ENCODE measurements at places on chromosomes 6 and 20.
A peak's percentile ranks its signal among the peaks of the same experiment; 100 is the strongest.

DNA sequence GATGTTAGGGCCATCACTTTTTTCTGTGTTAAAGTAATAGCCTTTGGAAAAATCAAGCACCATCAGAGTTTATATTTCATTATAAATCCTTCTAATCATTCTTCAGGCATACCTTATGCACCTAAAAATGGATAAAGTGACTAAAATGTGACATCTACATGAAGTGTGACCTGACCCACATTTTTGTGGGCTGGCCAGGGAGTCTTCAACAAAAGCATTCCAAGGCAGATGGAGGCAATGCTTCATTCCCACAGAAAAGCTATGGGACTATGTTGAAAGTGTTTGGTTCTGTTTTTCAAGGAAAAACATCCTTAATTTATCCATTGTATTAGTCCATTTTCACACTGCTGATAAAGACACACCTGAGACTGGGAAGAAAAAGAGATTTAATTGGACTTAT, 58.8 kb upstream of the LTV1 start:
- DNase-seq, result no peak

GRCh38 chr20:30811885-30812671, 445.4 kb upstream of the DEFB115 start:
- no peak for DNase-seq

DNA sequence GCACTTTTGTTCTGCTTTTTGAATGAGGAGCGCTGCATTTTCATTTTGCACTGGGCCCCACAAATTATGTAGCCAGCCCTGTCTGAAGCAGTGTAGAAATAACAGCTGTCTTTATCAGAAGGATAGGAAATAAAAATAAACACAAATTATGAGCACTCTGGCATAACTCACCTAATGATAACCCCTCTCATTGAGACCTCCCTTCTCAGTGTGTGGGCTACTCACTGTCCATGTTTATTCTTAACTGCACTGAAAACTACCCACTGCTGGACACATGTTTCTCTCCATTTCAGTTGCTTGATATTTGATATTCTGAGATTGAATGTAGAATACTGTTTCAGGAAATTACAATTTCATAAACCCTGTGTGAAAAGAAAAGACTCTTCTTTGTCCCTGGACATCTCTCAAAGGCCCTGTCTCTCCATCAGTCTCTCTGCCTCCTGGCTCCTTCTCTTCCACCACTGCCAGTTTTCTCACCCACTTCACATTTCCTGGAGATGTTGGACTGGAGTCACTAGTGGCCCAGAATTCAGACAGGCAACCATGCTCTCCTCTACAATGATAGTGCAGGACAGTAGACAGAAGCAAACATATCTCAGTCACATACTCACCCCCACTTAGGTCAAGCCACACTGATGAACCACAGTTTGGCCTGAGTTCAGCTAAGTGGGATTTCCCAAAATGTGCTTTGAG, 29.6 kb upstream of the SAYSD1 start:
- no peak for DNase-seq

DNA sequence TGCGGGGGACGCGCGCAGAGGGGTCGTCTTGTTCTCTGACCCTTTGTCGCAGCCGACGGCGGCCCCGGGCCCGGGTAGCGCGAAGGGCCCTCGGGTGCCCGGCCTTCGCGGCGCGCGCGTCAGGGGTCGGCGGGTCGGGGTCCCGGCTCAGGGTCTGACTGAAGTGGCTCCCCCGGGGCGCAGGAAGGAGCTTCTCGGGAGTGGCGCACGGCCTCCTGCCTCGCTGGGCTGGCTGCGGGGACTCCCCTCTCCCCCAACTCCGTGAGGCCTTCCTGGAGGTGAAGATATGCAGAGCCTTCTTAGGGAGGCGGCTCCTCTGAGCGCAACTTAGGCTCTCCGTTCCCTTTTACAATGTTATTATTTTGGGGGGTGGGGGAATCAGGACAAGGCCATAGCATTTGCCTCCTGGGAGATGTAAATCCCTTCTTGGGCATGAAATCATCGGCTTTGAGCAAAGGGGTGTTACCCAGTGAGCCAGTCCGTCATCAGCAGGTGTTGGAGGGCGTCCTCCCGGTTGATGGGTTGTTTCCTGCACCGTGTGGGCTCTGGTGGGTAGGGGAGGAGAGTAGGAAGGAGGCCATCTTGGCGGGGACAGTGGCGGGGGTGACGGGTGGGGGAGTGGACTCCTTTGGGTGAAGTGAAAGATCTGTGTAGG, 523 bp downstream of the CDS2 start:
- peak; percentile 61 for DNase-seq

GRCh38 chr6:29465801-29466200, 8.8 kb downstream of the OR2H1 start:
- no peak for DNase-seq

GRCh38 chr6:149130508-149130907, 187.0 kb upstream of the TAB2 start:
- DNase-seq, result no peak

DNA sequence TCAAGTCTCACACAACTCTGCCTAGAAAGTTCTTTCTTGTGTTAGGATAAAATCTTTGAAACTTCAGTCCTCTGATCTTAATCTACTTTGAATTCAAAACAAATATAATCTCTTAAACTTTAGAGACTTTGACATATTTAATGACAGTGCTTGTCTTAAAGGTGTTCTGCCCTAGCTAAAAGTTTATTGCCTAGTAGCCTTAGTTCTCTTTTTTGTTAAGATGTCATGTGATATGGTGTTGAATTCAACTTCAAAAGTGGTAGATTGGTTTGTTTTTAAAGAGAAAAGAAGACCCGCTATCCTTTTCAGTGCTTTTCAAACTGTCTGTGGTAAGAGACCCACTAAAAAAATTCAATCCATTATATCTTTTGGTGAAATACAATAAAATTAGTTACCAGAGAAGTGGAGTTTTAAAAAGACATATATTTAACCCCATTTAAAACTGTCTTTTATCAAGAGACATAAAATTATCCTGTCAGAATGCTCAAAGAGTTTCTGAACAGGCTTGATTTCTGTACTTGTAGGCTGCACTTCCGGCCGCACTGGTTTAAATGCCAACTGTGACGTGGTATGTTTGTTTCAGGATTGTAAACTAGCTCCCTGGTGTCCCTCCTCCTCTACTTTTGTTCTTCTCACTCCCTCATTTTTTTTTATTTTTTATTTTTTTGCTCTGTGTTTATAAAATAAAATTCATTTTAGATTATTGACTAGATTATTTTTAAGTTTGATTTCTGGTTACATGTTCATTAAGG, 76.5 kb downstream of the QKI start:
- no peak for DNase-seq

- no peak for DNase-seq
Measured at GRCh38 chr6:14927398-14927797, 318.5 kb upstream of the JARID2 start.

GRCh38 chr20:23094927-23095326, 8.8 kb upstream of the CD93 start:
- DNase-seq, result no peak

- DNase-seq, result peak; percentile 79
Measured at GRCh38 chr6:42166444-42167141, 6.6 kb upstream of the GUCA1A start.

GRCh38 chr20:37280403-37280802, 9.1 kb upstream of the MANBAL start:
- DNase-seq, result no peak

GRCh38 chr20:8255945-8256632, 124.0 kb downstream of the PLCB1 start:
- DNase-seq, result no peak

GRCh38 chr6:80268865-80269730, 162.6 kb downstream of the BCKDHB start:
- no peak for DNase-seq

- no peak for DNase-seq
Measured at GRCh38 chr6:52549428-52549827, 27.4 kb downstream of the TRAM2 start.

GRCh38 chr20:57970856-57971255, 257.6 kb downstream of the ANKRD60 start:
- DNase-seq, result no peak

GRCh38 chr20:2671977-2672376, 8.0 kb upstream of the IDH3B start:
- no peak for DNase-seq

DNA sequence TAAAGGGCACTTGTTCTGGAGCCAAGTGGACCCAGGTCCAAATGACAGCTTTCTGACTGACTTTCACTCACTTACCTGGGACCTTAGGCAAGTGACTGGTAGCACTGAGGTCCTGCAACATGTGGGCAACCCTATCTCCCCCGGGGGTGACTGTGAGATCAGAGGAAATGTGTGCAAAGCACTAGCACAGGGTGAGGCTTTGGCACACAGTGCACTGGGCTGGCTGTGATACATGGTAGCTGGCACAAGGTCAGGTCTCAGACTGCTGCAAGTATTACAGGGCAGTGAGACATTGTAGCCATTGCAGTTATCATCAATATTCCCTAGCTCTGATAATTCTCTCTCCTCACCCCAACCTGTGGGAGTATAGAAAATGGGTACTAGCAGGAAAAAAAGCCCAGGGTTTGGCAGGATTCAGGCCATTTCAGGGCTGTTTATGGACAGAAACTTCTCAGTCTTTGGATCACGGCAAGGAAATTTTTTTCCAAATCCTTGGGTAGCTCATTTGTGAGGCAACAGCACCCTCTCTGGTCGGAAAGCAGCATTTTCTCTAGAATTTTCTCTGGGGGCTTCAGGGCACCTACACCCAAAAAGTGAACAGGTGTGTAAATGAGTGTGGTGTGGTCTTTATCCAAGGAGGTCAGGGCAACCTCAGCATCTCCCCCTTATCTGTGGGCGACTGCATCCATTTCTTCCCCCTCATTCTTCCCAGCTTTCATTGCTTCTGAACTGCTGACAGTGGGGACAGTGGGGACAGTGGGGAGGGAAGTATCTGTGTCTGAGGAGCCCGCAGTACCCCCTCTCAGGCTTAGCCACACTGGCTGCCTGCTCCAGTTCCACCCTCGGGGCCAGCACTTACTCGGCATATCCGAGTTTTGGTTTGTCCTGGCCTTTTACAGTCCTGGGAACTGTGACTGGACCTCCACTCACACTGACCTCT, 148.7 kb upstream of the PHACTR3 start:
- DNase-seq, result no peak

DNA sequence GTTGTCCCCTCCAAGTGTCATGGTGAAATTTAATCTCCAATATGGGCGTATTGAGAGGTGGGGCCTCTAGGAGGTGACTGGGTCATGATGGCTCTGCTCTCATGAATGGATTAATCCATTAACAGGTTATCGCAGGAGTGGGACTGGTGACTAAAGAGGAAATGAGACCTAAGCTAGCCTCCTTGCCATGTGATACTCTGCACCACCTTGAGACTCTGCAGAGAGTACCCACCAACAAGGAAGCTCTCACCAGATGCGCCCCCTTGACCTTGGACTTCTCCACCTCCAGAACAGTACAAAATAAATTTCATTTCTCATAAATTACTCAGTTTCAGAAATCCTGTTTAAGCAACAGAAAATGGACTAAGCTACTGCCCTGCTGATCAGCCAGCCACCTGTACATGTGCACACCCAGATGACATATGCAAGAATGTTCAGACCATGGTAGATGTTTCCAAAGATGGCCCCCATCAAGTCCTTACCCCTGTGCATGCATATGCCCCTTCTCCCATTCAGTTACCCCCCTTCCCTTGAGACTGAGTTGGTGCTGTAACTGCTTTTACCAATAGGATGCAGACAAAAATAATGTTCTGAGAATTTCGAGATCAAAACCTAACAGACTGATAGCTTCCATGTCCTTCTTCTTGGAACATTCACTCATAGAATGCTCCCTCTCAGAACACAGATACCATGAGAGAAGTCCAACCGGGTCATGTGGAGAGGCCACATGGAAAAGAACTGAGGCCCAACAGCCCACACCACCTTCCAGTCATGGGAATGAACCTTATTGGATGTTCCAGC, 28.4 kb downstream of the MAP3K5 start:
- no peak for DNase-seq

- no peak for DNase-seq
Measured at GRCh38 chr6:36389353-36389752, 1.9 kb upstream of the ETV7 start.

DNA sequence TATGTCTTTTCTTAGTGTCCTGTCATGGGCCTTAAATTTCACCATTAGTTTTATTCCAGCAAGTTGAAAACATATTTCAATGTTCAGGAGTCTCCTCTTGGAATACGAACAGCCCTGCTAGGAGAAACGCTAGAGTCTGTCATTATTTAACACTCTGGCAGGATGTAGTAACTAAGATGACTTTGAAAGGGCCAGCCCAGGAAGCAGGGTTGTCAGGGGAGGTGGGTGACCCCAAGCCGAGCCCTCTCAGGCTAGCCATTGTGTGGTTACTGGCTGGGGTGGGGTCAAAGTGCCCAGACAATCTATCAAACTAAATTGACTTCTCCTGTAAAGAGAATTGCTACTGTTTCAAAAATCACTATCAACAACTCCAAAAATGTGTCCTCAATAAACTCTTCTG, 67.8 kb downstream of the LY86 start:
- DNase-seq, result no peak

- no peak for DNase-seq
Measured at GRCh38 chr6:21769405-21769861, 175.9 kb downstream of the SOX4 start.

- no peak for DNase-seq
Measured at GRCh38 chr6:165871571-165871970, 208.5 kb upstream of the PDE10A start.

GRCh38 chr20:46230801-46231282, 77.5 kb downstream of the CDH22 start:
- no peak for DNase-seq

DNA sequence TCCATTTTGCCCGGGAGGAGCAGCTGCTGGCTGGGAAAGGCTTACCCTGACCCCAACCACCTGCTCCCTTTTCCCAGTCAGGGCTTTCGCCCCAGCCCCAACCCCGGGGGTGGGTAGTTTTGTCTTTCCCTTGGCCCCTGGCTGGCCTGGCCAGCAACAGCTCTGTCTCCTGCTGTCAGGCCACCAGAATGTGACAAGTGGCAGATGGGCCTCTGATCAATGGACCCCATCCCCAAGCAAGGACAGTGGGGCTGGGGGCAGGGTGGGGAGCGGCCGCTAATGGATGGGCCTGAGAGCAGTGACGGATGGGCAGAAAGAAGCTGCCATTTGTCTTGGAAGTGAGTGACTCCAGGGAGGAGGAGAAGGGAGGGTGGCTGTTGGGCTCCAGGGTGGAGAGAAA, 121.6 kb downstream of the DHX35 start:
- DNase-seq, result no peak

DNA sequence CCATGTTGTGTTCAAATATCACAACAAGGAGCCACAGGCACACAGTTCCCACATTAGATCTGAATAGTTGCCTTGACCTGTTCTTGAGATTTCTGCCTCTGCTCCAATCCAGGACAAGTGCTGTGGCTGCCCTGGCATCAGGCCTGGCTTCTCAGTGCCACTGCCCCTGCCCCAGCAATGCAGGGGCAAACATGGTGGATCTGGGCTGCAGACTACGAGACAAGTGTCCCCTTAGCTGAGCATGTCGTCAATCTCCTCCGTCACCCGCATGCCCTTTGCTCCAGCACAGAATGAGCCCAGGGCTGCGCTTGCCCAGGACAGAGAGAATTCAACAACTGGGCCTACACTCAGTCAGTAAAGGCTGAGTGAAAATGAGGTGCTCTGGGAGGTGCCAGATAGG, 201.6 kb downstream of the SYNDIG1 start:
- DNase-seq, result no peak

All from CD4-positive, alpha-beta T cell treated with Interleukin-2 at 100 ng/mL for 4 hours (primary cell).